ENCODE measurements at places on chromosomes 11 and 22. TPM values are rescaled to one million over a fixed set of nuclear protein-coding genes. Genes with fewer than 3 reads are reported as not detected.

GRCh38 chr22:38072322-38073149 is 11.4 kb downstream of the SLC16A8 start:
- DNase-seq: no peak
- H3K27me3 ChIP-seq: no peaks in the 10 kb centered on the region
- H3K4me1 ChIP-seq: no peaks in the 10 kb centered on the region
- H3K27ac ChIP-seq: no peak overlapping the region
- H3K36me3 ChIP-seq: peaks cover 45% of the 10 kb centered on the region

DNA sequence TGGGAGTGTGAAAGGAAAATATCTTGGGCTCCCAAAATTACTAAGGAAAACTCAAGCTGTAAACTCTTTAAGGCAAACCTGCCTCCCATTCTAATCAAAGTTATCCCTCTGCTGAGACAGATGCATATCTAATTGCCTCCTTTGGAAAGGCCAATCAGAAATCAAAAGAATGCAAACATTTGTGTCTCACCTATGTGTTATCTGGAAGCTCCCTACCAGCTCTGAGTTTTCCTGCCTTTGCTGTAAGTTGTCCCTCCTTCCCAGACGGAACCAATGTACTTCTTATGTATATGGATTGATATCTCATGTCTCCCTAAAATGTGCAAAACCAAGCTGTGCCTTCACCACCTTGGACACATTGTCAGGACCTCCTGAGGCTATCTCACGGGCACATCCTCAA is 95.8 kb downstream of the AASDHPPT start:
- H3K36me3 ChIP-seq: no peaks in the 10 kb centered on the region
- no peak overlapping the region for H3K4me3 ChIP-seq
- peaks cover 2% of the 10 kb centered on the region for H3K27me3 ChIP-seq
- DNase-seq: no peak
- no peak overlapping the region for H3K27ac ChIP-seq

- peaks cover 2% of the 10 kb centered on the region for H3K27me3 ChIP-seq
- H3K27ac ChIP-seq: no peak within 1 kb of the TSS
- H3K36me3 ChIP-seq: no peaks in the 10 kb centered on the region
- DNase-seq: no peak
Measured at GRCh38 chr22:50737728-50738648, at the start of gene ACR. Gene ACR (plus strand): TSS chr22:50738204. CDS start chr22:50738236, 32 bp downstream.

DNA sequence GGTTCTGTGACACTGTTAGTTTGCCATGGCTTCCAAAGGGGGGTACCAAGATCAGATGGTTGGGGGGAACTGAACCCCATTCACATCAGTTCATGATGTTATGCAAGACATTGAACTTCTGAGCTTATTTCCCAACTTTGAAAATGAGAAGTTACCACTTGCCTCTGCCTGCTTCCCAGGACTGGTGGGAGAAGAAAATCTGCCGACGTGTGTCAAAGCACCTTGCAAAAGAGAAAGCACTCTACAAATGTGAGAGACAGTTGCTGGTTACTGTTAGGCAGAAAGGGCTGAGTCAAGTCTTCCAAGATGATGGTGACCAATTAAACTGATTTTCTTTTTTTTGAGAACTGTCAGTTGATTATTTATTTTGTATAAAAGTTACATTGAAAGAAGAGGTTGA is 45.6 kb downstream of the SMCO4 start:
- peaks cover 5% of the 10 kb centered on the region for H3K4me1 ChIP-seq
- DNase-seq: no peak
- H3K27me3 ChIP-seq: no peaks in the 10 kb centered on the region

The PRR5L gene
- total RNA-seq: 1.2 TPM

The IFITM10 gene
- total RNA-seq: 4.3 TPM

The C11orf87 gene
- total RNA-seq: not detected
